Glutamatergic neuron (in vitro differentiated cells): ENCODE measurements at places on chromosomes 7 and 10. TPM values are rescaled to one million over a fixed set of nuclear protein-coding genes. Genes with fewer than 3 reads are reported as not detected.

The MYL10 gene
- not detected for total RNA-seq

GRCh38 chr10:71547876-71548846, 151.4 kb downstream of the CDH23 start:
- peaks cover 8% of the 10 kb centered on the region for H3K27me3 ChIP-seq
- H3K36me3 ChIP-seq, result no peaks in the 10 kb centered on the region
- no peak overlapping the region for H3K4me3 ChIP-seq
- DNase-seq, result peak; percentile 78
- peaks cover 25% of the 10 kb centered on the region for H3K4me1 ChIP-seq
- H3K27ac ChIP-seq, result no peak overlapping the region

The SFTPA2 gene
- 0.39 TPM for total RNA-seq

- peaks cover 6% of the 10 kb centered on the region for H3K36me3 ChIP-seq
- no peak overlapping the region for H3K27ac ChIP-seq
- H3K4me1 ChIP-seq, result peaks cover 11% of the 10 kb centered on the region
These were observed 26.5 kb upstream of the C10orf71 start for GRCh38 chr10:49272251-49273081.

GRCh38 chr10:86348321-86349210, 18.0 kb downstream of the GRID1 start:
- no peak overlapping the region for H3K4me3 ChIP-seq
- no peaks in the 10 kb centered on the region for H3K36me3 ChIP-seq
- DNase-seq, result peak; percentile 4
- no peak overlapping the region for H3K27ac ChIP-seq
- peaks cover 21% of the 10 kb centered on the region for H3K27me3 ChIP-seq
- peaks cover 3% of the 10 kb centered on the region for H3K4me1 ChIP-seq

GRCh38 chr7:138662076-138662990, 38.8 kb downstream of the SVOPL start:
- H3K4me3 ChIP-seq, result no peak overlapping the region
- peaks cover 2% of the 10 kb centered on the region for H3K27me3 ChIP-seq
- no peak for DNase-seq
- no peaks in the 10 kb centered on the region for H3K4me1 ChIP-seq
- no peak overlapping the region for H3K27ac ChIP-seq

GRCh38 chr10:76035206-76036110, 604.0 kb downstream of the LRMDA start:
- no peak overlapping the region for H3K4me3 ChIP-seq
- DNase-seq, result no peak

GRCh38 chr7:122942765-122943164, 52.7 kb downstream of the TAS2R16 start:
- H3K27me3 ChIP-seq, result peaks cover 1% of the 10 kb centered on the region
- no peak for DNase-seq
- H3K36me3 ChIP-seq, result no peaks in the 10 kb centered on the region
- no peaks in the 10 kb centered on the region for H3K4me1 ChIP-seq
- H3K27ac ChIP-seq, result no peak overlapping the region

DNA sequence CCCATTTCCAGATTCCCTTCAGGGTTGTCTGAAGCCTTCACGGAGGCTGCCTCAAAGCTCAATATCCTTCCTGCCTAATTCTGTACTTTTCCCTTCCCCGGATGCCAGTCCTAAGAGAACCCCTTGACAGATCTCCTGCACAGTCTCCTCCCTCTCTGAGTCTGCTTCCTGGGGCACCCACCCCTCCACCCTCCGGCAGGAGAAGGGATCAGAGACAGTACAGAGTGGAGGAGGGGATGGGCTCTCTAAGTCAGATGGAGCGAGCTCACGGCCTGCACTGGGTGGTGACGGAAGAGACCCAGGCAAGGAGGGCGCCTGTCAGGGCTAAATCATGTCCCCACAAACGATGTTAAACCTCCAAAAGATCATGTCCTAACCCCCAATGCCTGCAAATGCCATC, 48.0 kb upstream of the CARD11 start:
- no peak overlapping the region for H3K27ac ChIP-seq
- H3K36me3 ChIP-seq, result peaks cover 17% of the 10 kb centered on the region
- no peak for DNase-seq
- H3K4me1 ChIP-seq, result no peaks in the 10 kb centered on the region

DNA sequence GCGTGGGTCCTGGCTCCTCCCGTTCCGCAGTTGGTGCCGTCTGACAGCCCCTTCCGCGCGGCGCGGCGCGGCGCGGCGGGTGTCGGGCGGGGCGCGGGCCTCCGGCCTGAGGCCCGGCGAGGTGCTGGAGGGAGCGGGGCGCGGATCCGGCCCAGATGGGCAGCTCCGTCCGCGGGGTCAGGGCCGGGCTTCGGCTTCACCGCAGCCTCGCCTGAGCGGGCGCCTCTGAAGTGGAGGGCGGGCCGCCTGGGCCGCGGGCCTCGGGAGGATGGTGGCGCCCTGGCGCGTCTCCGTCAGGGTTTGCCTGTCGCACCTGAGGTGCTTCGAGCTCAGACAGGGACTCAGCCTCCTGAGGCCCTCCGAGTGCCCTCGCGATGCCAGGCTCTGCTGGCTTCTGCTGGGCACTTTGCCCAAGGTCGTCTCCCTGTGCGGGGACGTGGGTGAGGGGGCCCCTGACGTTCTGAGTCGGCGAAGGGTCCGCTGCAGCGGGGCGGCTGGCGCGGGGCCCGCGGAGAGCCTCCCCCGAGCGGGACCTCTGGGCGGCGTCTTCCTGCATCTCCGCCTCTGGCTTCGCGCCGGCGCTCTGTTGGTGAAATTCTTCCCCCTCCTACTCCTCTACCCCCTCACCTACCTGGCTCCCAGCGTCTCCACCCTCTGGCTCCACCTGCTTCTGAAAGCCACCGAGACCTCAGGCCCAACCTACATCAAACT, 473 bp downstream of the ADCK2 start:
- peaks cover 2% of the 10 kb centered on the region for H3K27me3 ChIP-seq
- H3K4me1 ChIP-seq, result peaks cover 5% of the 10 kb centered on the region
- no peaks in the 10 kb centered on the region for H3K36me3 ChIP-seq
- peak overlapping the region; percentile 66 for H3K4me3 ChIP-seq

DNA sequence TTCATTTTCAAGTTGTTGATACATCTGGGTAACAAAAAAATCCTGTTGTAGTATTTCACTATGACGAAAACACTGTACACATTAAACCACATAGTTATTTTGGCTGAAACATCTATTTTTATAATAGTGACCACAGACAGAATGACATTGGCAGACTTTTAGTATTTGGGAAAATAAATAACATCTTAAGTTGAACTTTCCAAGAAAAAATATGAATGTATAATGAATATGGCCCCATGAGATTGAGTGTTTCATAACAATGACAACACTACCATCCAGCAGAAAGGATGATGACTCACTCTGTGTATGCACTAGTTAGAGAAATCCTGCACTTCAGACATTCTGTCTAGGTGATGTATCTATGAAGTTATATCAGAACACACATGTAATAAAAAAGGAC, 118.1 kb downstream of the SEMA3D start:
- H3K4me3 ChIP-seq, result no peak overlapping the region
- H3K27me3 ChIP-seq, result no peaks in the 10 kb centered on the region

GRCh38 chr7:131687296-131687695, 130.9 kb upstream of the PODXL start:
- no peaks in the 10 kb centered on the region for H3K4me1 ChIP-seq
- no peak overlapping the region for H3K27ac ChIP-seq
- no peak for DNase-seq
- H3K36me3 ChIP-seq, result no peaks in the 10 kb centered on the region

The LRGUK gene
- total RNA-seq, result 0.81 TPM

DNA sequence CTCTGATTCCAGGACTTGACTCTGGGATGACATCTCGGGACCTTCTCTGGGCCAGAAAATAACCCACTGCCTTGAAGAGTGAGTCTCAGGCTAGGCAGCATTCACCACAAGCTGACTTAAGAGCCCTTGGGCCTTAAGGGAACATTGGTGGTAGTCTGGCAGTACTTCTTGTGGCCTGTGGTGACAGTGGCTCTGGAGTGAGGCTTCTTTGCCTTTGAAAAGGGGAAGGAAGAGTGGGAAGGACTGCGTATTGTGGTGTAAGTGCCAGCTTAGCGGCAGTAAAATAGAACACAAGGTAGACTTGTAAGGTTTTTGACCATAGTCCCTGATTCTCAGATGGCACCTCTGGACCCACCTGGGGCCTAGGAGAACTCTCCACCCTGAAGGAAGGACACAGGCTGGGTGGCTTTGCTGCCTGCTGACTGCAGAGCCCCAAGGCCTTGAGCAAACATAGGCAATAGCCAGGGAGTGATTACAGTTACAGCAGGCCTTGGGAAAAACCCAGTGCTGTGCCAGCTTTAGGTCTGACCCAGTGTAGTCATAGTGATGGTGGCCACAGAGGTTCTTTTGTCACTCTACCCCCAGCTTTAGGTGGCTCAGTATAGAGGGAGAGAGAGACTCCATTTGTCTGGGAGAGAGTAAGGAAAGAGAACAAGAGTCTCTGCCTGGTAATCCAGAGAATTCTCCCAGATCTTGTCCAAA, 483.9 kb downstream of the SH2D4B start:
- no peak overlapping the region for H3K4me3 ChIP-seq
- H3K27me3 ChIP-seq, result no peaks in the 10 kb centered on the region
- H3K36me3 ChIP-seq, result no peaks in the 10 kb centered on the region
- H3K4me1 ChIP-seq, result no peaks in the 10 kb centered on the region
- H3K27ac ChIP-seq, result no peak overlapping the region

GRCh38 chr10:61779950-61780659, 117.4 kb downstream of the CABCOCO1 start:
- no peak overlapping the region for H3K4me3 ChIP-seq
- H3K36me3 ChIP-seq, result no peaks in the 10 kb centered on the region
- DNase-seq, result no peak
- H3K27ac ChIP-seq, result no peak overlapping the region

GRCh38 chr7:139722604-139723003, 55.2 kb downstream of the HIPK2 start:
- peaks cover 2% of the 10 kb centered on the region for H3K27me3 ChIP-seq
- DNase-seq, result no peak

- H3K27me3 ChIP-seq, result peaks cover 4% of the 10 kb centered on the region
- peaks cover 23% of the 10 kb centered on the region for H3K36me3 ChIP-seq
- H3K27ac ChIP-seq, result no peak overlapping the region
- DNase-seq, result no peak
These were observed 68.1 kb upstream of the ADCY1 start for GRCh38 chr7:45506059-45506458.

DNA sequence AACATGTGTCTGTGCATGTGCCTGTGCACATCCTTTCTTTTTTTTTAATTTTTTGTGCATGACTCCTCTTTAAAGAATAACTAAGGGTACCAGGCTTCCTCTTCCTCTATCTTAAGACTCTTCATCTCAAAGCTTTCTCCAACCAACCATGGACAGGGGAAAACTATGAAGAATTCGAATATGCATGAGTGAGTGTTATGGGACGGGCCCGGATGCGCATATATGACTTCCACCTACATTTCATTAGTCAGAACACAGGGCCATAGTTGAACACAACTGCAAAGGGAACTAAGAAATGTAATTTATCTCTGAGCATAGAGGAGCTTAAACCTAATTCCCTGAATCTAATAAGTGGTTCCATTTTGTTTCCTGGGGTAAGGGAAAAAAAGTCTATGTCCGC, 270.3 kb upstream of the SORCS1 start:
- H3K27me3 ChIP-seq, result peaks cover 2% of the 10 kb centered on the region
- H3K36me3 ChIP-seq, result no peaks in the 10 kb centered on the region
- DNase-seq, result no peak

The DNAJC12 gene
- total RNA-seq, result 54.7 TPM

DNA sequence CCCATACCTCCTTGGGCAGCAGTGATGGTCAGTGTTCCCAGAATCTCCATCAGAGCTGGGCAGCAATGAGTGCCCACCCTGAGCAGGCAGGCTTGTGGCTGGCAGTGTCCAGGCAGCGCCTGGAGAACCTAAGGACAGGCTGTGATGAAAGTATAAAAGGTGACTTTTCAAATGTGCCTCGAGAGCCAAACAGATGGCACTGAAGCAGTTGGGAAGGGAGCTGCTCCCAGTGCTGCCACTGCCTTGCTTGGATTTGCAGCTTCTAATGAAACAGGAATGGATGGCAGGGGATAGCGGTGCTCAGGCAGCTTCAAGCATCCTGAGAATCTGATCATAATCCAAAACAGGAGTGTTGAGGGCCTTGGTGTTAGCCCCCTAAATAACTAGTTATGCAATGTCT, 179.8 kb upstream of the AOAH start:
- H3K4me1 ChIP-seq, result peaks cover 7% of the 10 kb centered on the region
- peaks cover 5% of the 10 kb centered on the region for H3K27me3 ChIP-seq

GRCh38 chr7:24863626-24864025, 106.4 kb upstream of the GSDME start:
- H3K27me3 ChIP-seq, result peaks cover 4% of the 10 kb centered on the region
- H3K4me1 ChIP-seq, result peaks cover 9% of the 10 kb centered on the region
- H3K36me3 ChIP-seq, result no peaks in the 10 kb centered on the region
- no peak for DNase-seq
- no peak overlapping the region for H3K4me3 ChIP-seq
- H3K27ac ChIP-seq, result no peak overlapping the region

GRCh38 chr7:141685285-141686023, 16.5 kb downstream of the DENND11 start:
- no peaks in the 10 kb centered on the region for H3K27me3 ChIP-seq
- H3K36me3 ChIP-seq, result peaks cover 10% of the 10 kb centered on the region
- peaks cover 21% of the 10 kb centered on the region for H3K4me1 ChIP-seq
- H3K27ac ChIP-seq, result peak overlapping the region; percentile 60
